Pancreas (tissue), 10 donors: ENCODE measurements at places on chromosomes 4 and X. TPM values are rescaled to one million over a fixed set of nuclear protein-coding genes. Genes with fewer than 3 reads are reported as not detected.

WDR17 gene
- polyA plus RNA-seq: 3.0 TPM

PITX2 gene
- 0.09 TPM for polyA plus RNA-seq

SULT1B1 gene
- polyA plus RNA-seq: 0.05 TPM

PPP2R2C gene
- 0.42 TPM for polyA plus RNA-seq

GRPR gene
- polyA plus RNA-seq: 1.4 TPM

DNA sequence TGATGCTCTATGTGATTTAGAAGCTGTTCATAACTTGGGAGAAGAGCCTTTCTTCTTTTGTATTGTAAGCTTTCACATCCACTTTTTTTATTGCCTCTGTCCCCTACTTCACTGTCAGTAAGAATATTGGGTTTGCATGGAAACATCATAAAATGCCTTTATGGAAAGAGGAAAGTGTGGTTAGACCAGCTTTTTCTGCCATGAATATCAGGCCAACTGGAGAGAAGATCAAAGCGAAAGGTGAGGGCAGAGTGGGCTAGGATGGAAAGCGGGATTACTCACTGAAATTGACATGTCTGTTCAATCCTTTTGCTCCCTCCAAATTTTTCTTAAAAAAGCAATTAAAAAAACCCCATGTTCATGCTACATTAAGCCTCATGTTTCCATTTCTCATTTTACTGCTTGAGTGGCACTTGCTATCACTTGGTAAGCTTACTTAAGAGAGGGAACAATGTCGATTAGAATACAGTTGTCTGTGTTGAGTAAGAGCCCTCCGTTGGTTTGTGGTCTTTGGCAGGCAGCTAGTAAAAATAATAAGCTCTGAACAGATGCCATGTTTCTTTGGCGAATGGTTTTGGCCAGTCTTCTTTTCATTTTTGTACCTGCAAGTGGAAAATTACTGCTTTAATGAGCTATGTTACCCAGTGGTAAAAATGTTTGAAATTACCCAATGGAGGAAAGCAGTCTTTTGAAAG is 35.9 kb downstream of the SUPT20HL1 start:
- DNase-seq: no peak
- H3K27ac ChIP-seq: no peak overlapping the region
- peaks cover 5% of the 10 kb centered on the region for H3K4me1 ChIP-seq

DNA sequence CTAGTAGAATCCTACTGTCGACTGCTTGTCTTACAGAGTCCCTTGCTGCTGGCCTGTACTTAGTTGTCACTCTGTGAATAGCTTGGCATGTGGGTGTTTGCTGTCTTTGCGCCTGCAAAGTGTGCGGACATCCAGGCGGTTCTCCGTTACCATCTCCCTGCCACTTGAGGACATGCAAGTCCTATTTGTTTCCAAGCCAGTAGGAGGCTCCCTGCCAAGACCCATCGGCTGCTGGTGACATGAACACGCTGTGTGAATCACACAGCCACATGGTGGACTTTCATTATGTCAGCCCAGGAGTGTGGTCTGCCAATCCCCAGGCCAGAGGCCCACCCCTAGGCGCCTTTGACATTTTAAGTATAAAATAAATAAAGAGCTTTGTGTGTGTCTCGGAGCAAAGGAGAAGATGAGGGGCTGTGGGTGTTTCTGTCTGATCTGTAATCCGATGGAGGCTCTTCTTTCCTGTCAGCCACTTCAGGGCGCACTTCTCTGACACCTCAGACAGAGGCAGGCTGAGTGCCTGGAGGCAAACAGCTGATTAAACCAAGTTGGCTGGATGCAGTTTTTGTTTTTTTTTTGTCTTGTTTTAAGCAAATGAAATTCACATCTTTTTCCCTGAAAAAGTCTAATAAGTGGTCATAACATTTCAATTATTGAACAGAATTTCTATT is 51.5 kb downstream of the ALPK1 start:
- no peaks in the 10 kb centered on the region for H3K4me1 ChIP-seq
- no peaks in the 10 kb centered on the region for H3K36me3 ChIP-seq
- no peak overlapping the region for H3K27ac ChIP-seq
- H3K27me3 ChIP-seq: no peaks in the 10 kb centered on the region
- DNase-seq: no peak
- no peak overlapping the region for H3K4me3 ChIP-seq

- DNase-seq: no peak
- H3K36me3 ChIP-seq: no peaks in the 10 kb centered on the region
- H3K4me3 ChIP-seq: peak overlapping the region; percentile 82
- H3K27ac ChIP-seq: no peak overlapping the region
- no peaks in the 10 kb centered on the region for H3K4me1 ChIP-seq
Observed at GRCh38 chr4:125316791-125317524, 2.2 kb downstream of the FAT4 start.

DNA sequence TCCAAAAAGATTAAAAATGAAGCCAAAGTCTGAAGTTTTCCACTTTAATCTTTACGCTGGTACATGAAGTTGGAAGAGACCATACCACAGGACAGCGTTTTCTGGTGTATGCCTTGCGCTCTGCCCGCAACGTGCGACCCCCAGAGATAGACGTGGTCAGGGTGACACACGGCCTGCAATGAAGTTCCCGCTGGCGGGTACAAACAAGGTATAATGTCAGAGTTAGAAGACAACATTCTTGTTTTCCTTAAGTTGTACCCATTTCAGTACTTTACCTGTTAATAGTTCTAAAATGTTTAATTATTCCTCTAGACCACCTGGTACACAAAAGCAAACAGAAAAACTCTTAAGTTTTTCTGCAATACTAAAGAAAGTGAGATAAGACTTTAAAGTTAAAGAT is 4.8 kb downstream of the HNRNPDL start:
- H3K36me3 ChIP-seq: peaks cover 27% of the 10 kb centered on the region
- no peak for DNase-seq
- H3K4me3 ChIP-seq: no peak overlapping the region
- no peak overlapping the region for H3K27ac ChIP-seq

- no peaks in the 10 kb centered on the region for H3K27me3 ChIP-seq
- H3K4me1 ChIP-seq: no peaks in the 10 kb centered on the region
- no peak overlapping the region for H3K27ac ChIP-seq
- H3K4me3 ChIP-seq: peak overlapping the region; percentile 53
- peak; percentile 30 for DNase-seq
Observed at GRCh38 chr4:163331629-163332376, 593 bp downstream of the NPY1R start.

- DNase-seq: no peak
- H3K27me3 ChIP-seq: no peaks in the 10 kb centered on the region
- no peak overlapping the region for H3K27ac ChIP-seq
- H3K4me1 ChIP-seq: no peaks in the 10 kb centered on the region
- no peak overlapping the region for H3K4me3 ChIP-seq
- no peaks in the 10 kb centered on the region for H3K36me3 ChIP-seq
Observed at GRCh38 chr4:40196272-40196671, 559 bp upstream of the RHOH start.
